Mesothelial cell of epicardium (in vitro differentiated cells): ENCODE measurements at places on chromosomes 2 and 18. TPM values are rescaled to one million over a fixed set of nuclear protein-coding genes. Genes with fewer than 3 reads are reported as not detected.

ADCY3 gene
- total RNA-seq = 38.6 to 42.4 TPM (median 41.3 TPM) in 3 replicates

DSC3 gene
- 29.1 to 32.6 TPM (median 30.9 TPM) in 3 replicates for total RNA-seq

ALKAL2 gene
- total RNA-seq = 0.50 to 1.4 TPM (median 1.1 TPM) in 3 replicates

- DNase-seq = no peak
Observed at GRCh38 chr18:73365018-73365417, 497.2 kb upstream of the NETO1 start.

DNA sequence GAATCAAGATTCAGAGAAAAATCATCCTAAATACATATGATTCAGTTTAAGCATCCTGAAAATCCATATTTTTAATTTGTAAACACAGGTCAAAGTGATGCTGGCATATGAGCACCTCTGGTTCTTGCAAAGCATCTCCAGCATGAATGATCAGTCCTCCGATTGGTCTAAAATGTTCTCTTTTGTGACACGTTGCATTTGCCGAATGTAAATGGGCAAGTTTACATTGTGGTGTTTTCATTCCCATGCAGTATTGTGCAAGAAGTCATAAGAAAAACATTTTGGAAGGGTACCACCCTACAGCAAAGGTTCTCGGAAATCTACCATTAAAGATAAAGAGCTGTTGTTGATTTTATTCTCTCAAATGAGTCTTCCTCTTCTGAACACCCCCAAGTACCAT is 108.0 kb upstream of the UNC80 start:
- no peak for DNase-seq

DNA sequence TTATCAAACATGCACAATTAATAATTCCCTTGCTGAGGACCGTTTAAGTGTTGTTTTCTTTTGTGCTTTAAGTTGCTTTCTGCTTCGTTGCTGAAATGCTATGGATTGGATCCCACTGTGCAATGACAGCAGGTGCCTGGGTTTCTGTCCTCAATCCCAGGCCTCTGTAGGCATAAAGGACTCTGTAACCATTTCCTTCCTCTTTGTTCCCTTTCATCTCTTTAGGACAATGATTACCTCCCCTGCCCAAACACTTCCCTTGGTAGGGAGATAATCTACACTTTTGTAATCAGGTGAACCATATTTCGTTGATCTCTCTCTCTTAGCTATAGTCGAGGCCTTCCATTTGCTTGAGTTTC is 58.6 kb upstream of the LYPD6B start:
- no peak for DNase-seq

GRCh38 chr18:13424363-13424762 is 205.8 kb downstream of the LDLRAD4 start:
- no peak for DNase-seq

- DNase-seq = no peak
Observed at GRCh38 chr2:65818873-65819451, 386.6 kb upstream of the SPRED2 start.

DNA sequence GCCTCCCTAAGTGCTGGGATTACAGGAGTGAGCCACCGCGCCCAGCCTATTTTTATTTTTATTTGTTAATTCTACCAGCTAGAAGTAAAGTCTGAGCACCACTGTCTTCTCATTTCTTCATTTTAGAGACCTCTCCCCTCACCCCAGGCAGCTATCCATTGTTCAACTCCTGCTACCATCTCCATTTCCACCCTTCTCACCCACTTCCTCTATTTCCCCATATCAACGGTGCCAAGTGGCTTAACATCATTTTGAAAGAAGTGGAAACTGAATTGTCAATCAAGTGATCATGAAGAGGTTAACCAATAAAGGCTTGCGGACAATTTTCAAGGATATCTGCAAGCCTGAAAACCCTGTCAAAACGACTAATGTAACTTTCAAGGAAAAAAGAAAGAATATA is 323.1 kb downstream of the NBAS start:
- no peak for DNase-seq

DNA sequence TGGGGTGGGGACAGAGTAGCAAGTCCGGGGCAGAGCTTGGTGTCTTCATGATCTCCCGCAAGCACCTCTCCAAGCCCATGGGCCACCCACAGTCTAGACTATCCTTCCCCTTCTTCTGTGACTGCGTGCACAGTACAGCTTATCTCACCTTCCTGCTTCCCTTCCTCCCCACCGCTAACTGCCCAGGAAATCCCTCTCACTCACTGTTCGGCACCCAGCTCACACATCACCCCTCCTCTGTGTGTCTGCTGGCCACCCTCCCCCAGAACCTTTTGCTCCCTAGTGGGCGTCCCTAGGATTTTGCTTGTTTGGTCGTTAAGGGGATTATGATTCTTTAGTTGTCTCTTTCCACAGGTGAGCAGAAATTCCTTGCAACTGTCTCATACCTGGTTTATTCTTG is 31.5 kb upstream of the SMAD7 start:
- no peak for DNase-seq

GRCh38 chr18:68406761-68407160 is 308.1 kb downstream of the TMX3 start:
- no peak for DNase-seq

GRCh38 chr2:196322973-196323810 is 151.8 kb upstream of the STK17B start:
- DNase-seq = no peak

DNA sequence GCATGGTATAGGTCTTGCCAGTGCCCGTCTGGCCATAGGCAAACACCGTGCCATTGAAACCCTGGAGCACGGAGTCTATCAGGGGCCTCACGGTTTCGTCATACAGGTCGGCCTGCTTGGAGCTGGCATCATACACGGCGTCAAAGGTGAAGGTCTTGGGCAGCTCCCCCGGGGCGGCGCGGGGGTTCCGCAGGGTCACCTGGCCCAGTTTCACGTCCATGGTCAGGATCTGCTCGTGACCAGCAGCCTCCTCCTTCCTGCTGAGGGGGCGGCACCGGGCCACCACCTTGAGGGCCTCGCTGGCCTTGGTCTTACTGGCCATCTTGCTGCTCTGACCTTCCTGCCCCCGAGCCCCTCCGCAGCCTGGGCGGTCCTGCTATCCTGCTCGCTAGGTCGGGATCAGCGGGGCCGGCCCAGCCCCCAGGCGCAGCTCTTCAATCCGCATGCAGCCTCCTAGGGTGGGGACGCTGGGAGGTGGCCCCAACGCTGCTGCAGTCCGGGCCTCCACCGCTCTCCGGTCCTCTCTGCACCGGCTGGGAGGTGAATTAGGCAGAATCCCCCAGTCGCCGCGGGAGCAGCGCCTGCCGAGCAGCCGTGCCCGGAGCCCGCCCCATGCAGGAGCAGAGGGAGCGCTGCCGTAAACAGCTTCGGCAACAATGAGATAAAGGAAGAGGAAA is 563 bp downstream of the KIF3C start:
- DNase-seq = peak; percentile 61

- no peak for DNase-seq
Observed at GRCh38 chr2:164589522-164589921, 31.8 kb downstream of the GRB14 start.

DNA sequence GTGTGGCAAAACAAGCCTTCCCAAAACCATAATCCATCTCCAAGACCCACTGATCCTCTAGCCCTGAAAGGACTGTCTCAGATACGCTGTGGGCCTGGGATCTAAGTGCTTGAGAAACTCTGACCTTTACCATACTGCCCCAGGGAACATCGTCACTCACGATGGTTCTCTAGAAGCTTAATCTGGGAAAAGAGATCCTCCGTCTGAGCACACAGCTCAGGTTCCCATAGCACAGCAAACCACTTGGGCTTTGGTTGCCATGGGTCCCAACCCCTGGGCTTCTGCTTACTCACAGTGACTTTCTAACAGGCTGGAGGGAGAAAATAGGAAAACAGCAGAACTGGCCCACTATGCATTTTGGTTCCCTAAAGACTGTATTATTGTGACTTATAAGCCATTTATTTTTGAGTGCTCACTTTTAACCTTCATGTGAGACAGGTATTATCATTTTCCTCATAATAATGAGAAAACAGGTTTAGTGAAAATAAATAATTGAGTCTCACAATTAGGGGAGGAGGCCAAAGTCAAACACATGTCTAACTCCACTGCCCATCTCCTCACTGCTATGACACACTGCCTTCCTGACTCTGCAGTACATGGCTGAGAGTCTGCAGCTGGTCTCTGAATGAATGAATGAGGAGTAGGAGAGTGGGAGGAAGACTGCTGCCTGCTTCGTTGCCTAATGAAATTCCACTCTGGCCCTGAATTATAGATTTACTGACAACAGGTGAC is 46.7 kb downstream of the REEP1 start:
- no peak for DNase-seq

DNA sequence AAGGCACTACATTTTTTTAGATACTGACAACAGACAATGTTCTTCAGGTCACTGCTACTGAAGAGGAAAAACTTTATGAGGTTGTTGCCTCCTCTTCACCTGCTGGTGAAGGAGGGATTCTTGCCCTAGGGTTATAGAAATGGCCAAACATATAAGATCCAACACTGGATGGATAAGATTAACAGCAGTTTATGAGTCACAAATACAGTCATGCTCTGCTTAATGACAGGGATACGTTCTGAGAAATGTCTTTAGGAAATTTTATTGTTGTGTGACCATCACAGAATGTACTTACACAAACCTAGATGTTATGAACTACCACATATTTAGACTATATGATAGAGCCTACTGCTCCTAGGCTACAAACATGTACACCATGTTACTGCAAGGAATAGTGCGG is 57.4 kb upstream of the AMMECR1L start:
- DNase-seq = no peak

DNA sequence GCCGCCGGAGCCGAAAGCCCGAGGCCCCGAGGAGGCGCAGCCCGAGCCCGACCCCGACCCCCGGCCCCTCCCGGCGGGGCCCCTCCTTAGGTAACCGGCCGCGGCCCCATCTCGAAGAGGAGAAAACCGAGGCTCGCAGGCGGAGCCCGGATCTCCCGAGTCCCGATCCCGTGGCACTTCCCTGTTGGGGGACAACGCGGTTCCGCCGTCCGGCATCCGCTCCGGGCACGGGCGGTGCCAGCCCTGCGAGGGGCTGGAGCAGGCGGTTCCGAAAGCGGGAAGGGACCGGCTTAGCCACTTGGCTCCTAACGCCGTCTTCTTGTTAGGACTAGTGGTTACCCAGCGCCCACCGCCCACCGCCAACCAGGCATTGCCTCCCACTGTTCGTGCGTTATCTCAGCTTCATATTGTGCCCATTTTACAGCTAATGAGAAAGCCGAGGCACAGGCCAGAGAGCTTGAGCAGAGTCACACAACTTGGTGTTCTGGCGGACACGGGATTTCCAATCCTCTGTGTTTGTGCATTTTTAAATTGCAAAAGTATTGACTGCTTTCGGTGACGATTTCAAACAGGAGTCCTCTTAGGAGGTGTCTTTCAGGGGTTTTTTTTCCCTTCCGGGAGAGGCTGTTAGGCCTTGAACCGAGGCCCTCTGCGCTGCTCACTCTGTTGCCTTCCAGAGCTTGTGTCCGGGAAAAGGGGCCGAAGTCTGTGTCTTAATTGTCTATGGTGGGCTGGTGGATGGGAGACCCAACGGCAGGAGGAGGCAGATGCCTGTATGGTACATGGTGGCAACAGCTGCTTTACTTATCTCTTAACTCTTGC is 562 bp downstream of the CENPA start:
- DNase-seq = no peak

- no peak for DNase-seq
Observed at GRCh38 chr18:2515908-2516625, 55.2 kb downstream of the METTL4 start.

DNA sequence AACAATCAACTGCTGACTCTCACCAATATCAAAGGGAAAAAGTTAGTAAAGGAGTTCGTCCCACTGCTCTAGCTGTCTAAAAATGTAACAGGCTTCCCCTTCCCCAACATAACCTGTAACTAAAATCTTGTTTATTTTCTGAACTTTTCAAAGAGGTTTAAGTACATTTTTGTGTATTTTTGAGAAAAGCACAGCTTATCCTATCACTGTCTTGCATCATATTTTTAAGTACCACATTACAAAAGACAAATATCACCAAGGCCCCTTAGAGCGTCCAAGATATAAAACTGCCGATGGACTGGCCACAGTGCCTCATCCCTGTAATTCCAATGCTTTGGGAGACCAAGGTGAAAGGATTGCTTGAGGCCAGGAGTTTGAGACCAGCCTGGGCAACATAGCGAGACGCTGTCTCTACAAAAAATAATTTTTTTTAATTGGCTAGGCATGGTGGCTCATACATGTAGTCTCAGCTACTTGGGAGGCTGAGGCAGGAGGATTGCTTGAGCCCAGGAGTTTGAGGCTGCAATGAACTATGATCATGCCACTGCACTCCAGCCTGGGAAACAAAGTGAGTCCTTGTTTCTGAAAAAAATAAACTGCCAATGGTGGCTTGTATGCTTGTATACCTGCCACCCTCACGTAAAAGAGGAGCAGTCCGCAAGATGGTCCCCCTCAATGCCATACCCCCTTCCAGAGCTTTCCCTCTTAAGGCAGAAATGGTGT is 21.2 kb upstream of the LAPTM4A start:
- DNase-seq = no peak

- peak; percentile 22 for DNase-seq
Observed at GRCh38 chr18:13530879-13531387, 195.4 kb downstream of the FAM210A start.

DNA sequence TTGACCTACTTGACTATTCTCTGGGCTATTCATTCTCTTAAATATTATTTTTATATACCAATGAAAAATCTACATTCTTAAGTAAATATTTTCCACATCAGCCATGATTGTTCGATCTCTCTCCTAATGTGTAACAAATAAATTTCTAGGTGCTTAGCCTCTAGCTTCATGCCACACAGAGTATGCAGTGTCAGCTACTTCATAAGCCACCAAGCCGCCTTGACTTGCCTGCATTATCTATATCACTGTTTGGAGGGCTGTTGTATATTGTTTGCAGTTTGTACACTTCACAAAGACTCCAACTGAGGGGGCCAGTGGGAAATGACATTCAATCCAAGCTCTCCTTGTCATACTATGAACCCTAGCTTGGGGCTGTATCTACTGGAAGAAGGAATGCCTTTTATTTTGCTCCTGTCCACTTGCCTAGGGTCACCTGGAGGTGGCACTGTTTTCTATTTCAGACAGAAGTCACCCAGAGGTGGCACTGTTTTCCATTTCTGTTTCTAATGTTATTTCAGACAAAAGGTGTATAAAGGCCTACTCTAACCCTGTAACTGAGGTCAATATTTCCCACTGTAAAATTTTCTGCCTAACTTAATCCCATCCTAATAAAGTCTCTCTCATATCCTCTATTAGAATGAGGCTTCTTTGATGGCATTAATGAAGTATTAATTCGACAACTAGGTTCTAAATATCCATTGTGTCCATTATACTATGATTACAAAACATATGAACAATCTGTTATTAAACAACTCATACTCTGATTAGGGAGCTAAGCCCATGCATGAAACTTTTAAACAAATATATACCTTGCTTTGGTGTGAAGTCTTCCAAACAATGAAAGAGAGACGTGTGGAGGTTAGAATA is 36.4 kb downstream of the COL5A2 start:
- DNase-seq = no peak

GRCh38 chr2:238415036-238415764 is 11.5 kb upstream of the ASB1 start:
- DNase-seq = no peak

- DNase-seq = no peak
Observed at GRCh38 chr2:19722531-19722971, 179.2 kb downstream of the TTC32 start.

GRCh38 chr2:203344667-203345066 is 16.5 kb downstream of the ABI2 start:
- DNase-seq = no peak
